Hematopoietic multipotent progenitor cell treated with erythropoietin and hydrocortisone succinate and interleukin-3 and kit ligand, for 17 days (in vitro differentiated cells): ENCODE measurements at places on chromosomes 6 and 20.

- no peak for DNase-seq
These were observed 144.2 kb upstream of the FBXL4 start for GRCh38 chr6:99091985-99092384.

- DNase-seq, result no peak
These were observed 417.4 kb downstream of the KHDRBS2 start for GRCh38 chr6:61868507-61869080.

- DNase-seq, result no peak
These were observed 14.8 kb downstream of the DCBLD1 start for GRCh38 chr6:117497237-117497636.

GRCh38 chr6:117441824-117442264, 16.1 kb upstream of the ROS1 start:
- no peak for DNase-seq

DNA sequence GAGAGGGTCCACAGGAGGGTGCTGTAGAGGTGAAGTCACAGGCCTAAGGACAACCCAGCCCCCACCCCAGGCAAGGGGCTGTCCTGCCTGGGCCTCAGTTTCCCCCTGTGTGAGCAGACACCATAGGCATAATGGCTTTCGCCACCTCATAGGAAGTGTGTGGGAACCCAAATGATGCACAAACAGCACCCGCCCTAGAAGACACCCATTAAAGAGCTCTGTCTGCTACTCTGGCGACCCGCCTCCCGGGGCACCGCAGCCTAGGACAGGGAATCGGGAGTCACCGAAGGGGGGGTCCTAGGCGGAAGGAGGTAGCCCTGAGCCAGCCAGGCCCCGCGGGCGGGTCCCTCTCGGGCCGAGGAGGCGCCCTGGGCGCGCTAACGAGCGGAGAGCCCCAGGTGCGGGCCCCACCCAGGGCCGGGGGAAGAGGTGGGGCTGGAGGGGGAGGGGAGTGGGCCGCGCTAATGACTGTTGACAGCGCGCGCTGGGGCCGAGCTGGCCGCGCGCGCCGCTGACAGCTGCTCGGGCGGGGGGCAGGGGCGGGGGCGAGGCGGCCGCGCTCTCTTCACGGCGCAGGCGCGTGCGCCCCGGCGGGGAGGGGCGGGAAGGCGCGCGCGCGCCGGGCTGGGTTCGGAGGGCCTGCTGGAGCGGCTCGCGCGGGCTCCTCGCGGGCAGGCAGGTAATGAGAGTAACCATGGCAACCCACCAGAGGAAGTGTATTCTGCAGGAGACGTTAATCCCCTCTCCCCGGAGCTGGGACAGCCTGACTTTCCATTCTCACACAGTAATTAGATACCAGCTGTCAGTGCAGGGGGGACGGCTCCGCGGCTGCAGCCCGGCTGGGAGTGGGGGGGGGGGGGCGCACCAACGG, 48.9 kb downstream of the NOL4L start:
- DNase-seq, result peak; percentile 40

GRCh38 chr6:82364087-82365015, 734 bp downstream of the TPBG start:
- no peak for DNase-seq

DNA sequence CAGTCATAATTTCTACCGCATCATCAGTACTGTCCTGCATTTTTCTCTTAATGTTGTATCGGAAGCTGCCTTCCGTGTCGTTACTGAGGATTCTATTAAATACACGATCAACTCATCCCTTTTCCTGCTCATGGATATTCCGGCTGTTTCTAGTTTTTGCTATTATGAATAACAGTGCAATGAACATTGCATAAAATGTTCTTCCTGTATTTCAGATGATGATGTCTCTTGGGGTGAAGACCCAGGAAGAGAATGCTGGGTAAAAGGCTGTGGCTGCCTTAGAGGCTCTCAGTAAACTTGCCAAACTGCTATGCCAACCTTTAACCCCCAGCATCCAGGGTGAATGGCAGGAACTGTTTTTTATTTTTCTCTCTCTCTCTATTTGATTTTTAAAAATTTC, 24.1 kb upstream of the EPB41L1 start:
- DNase-seq, result no peak

- no peak for DNase-seq
These were observed 66.4 kb upstream of the PRL start for GRCh38 chr6:22363166-22363713.

GRCh38 chr6:149111556-149112115, 205.9 kb upstream of the TAB2 start:
- no peak for DNase-seq

- no peak for DNase-seq
These were observed 209.2 kb upstream of the ASCC3 start for GRCh38 chr6:101090281-101090680.

GRCh38 chr6:30453508-30454116, 35.7 kb upstream of the HLA-E start:
- DNase-seq, result peak; percentile 60

- DNase-seq, result no peak
These were observed 46.5 kb upstream of the PLCB4 start for GRCh38 chr20:9022376-9022775.

- DNase-seq, result no peak
These were observed 19.6 kb downstream of the GPLD1 start for GRCh38 chr6:24469811-24470210.

- DNase-seq, result no peak
These were observed 173.1 kb downstream of the CDC5L start for GRCh38 chr6:44560458-44561059.

GRCh38 chr6:162123797-162124196, 603.8 kb downstream of the PRKN start:
- DNase-seq, result no peak

- no peak for DNase-seq
These were observed 68.8 kb downstream of the STK35 start for GRCh38 chr20:2170404-2170803.

DNA sequence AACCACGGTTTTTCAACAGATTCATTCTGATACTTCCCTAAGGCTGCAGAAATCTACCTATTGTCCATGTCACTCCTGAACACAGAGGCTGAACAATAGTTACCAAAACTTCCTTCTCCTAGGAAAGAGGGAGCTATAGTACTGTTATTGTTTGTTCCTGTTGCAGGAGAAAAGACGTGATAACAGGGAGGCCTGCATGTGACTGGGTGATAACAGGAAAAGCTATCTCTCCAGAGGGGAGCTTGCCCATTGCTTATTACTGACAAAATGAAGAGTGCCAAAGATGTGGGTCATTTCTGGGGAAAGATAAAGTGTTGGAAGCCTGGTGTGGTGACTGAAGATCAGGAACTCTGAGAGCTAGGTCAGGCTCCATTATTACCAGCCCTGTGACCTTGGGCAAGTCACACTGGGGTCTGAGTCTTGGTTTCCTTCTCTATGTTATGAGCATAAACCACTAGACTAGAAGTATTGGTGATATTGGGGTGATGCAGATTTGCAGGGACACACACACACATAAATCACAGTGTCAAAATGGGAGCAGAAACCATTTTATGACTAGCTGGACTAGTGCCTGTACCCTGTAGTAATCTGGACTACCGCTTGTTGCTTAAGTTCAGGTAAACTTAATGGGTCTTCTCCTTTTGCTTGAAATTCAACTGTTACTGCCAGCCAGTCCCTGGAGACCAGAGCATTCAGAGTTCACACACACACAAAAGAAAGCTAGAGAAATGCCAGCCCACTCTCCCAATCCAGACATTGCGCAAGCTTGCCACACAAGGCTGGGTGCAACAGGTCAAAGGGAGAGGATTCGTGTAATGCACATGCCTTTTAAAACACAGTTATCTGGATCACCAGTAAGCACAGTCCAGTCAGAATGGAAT, 136.0 kb upstream of the CNR1 start:
- no peak for DNase-seq

GRCh38 chr20:779771-780170, 11.5 kb upstream of the SLC52A3 start:
- DNase-seq, result no peak

DNA sequence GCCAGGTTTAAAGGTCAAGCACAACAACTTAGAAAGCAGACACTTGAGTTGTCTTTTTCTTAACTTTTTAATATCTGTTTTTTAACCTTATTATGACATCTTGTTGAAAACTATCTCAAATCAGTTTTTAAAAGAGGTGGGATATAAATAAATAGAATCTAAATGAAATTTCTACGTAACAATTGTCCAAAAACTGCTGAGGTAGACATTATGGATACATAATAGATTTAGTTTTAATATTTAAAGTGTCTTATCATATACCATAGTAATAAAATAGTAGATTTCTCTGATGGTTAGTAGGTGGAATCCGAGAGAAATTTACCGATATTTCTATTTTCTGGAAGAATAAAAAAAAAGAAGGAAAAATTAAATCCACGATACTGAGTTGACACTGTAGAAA, 113.9 kb upstream of the MMS22L start:
- DNase-seq, result no peak

GRCh38 chr6:3363296-3364025, 93.4 kb downstream of the SLC22A23 start:
- DNase-seq, result no peak

DNA sequence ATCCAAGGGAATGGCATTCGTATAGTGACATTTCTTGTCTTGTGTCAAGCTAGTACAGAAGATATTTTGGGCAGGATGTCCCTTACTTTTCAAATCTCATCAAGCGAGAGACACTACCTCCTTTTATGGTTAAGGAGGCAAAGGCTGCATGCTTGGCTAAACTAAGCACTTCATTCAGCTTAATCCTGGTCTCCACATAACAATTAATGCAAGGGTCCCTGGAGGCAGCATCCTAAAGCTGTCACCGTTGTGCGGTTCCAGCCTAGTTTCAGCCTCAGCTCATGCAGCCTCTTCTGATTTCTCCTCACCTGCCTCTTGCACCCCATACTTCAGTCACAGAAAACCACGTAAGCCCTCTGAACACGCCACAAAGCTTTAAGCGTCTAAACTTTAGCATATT, 67.1 kb upstream of the SLC22A23 start:
- no peak for DNase-seq

GRCh38 chr6:111777357-111777756, 95.9 kb downstream of the FYN start:
- peak; percentile 16 for DNase-seq
